T-helper 9 cell (primary cell): ENCODE measurements at places on chromosomes 16 and 17.

DNA sequence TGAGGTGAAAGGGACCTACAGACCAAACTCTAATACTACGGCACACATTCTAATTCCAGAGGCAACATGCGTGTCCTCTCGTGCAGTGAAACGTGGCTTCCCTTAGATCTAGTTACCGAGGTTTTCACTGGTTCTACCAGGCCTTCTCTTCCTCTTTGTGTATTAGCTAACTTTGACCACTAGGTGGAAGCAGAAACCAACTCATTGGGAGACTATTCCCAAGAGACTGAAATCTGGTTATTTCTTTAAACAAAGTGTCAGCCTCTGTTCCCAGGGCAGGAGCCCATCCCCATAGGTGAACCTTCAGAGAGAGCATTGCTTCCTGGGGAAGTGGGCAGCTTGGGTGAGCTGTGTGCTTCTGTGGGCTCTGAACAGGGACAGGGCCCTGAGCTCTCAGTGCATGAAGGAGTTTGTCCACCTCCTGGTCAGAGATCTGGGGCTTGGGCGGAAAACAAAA, 19.7 kb upstream of the RCVRN start:
- DNase-seq: no peak

DNA sequence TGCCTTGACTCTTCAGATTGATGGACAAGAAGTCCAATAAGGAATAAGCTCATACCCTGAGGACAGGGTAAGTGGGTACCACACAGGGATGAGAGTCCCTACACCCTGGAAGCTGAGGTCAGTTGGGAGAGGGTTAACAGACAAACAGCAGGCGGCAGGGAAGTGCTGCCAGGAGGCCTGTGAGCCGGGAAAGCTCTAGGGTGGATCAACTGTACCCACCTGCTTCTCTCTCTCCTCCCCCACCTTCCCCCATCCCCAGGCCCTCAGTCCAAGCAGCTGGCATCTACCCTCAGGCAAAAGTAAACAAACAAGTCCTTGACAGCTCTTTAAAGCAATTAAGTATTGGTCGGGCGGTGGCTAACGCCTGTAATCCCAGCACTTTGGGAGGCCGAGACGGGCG, 20.7 kb upstream of the MYLK3 start:
- DNase-seq: no peak

GRCh38 chr17:14157822-14158221, 78.8 kb downstream of the CDRT15 start:
- no peak for DNase-seq

DNA sequence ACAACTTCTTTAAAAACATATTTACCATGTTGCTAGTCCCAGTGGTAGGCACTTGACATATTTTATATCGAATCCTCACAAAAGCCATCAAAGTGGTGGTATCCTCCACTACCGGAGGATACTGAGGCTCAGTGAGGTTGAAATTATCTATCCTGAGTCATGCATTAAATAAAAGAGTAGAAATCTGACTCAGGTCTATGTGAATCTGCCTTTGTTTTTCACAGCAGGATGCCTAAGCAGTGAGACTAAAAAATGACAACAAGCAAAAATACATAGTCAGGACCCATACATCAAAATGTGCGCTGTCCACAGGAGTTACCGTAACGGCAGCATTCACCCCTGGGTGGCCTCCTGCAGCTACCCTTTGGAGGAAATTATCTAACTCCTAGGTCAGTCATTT, 17.7 kb downstream of the BRD7 start:
- DNase-seq: no peak
